ENCODE measurements at places on chromosomes 2 and 18.

- no peak for DNase-seq
Measured at GRCh38 chr2:196410008-196410407, 229.5 kb upstream of the CCDC150 start.

GRCh38 chr2:83747141-83747540 lies 711.9 kb downstream of the SUCLG1 start:
- no peak for DNase-seq

GRCh38 chr2:184532551-184532950 lies 65.8 kb upstream of the ZNF804A start:
- DNase-seq, result no peak

GRCh38 chr2:237196866-237197618 lies 111.4 kb downstream of the COPS8 start:
- no peak for DNase-seq

- DNase-seq, result no peak
Measured at GRCh38 chr18:75545189-75545588, 117.7 kb upstream of the SMIM21 start.

- DNase-seq, result no peak
Measured at GRCh38 chr18:11948852-11949523, 32.3 kb upstream of the IMPA2 start.

DNA sequence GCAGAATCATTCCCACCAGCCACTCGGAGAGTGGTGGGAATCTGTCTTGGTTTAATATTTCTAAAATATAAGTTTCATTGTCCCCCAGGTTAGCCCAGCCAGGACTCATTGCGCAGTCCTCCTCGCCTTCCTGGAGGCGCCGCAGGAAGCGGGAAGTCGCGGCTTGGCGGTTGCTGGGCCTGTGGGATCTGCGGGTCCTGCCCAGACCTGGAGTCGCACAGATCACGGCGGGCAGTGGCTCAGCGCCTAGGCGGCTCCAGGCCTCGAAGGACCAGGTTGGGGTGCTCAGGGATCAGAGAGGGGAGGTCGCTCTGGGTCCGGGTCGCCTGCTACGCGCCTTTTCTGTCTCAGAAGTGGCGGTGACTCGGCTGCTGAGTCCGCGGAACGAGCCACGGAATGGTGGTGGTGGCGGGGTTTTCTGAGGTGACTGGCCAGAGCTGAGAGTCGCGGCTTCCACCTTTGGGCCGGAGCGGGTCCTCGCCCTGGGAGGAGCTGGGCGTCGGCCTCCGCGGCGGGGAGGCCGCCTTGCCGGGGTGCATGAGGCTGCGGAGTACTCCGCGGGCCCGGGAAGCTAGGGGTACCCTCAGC lies 2.6 kb downstream of the HOXD3 start:
- no peak for DNase-seq

DNA sequence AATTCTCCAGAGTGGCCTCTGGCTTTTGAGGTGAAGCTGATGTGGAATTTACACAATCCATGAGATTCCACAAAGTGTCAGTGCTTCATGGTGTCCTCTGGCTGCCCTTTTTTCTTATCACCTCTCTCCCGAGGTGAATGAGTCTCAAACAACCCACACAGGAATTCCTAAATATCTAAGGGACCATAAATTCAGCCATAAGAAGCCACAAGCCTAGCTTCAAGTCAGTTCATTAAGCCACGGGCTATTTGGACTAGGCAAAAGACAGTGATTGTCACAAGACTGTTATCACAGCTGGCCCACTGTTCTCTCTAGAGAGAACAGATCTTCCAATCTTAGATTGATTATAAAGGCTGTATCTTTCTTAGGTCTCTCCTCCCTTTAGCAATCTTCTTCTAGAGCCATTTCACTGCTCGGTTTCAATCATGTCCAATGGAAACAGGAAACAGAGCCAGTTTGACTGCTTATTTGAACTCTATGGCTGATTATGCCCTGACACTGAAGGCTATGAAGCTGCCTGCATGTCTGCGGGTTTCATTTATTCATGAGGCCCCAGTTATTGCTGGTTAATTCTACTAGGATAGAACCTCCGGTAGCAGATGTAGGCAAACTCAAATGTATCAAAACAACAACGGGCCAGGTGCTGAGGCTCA lies 4.1 kb downstream of the NEMP2 start:
- no peak for DNase-seq

DNA sequence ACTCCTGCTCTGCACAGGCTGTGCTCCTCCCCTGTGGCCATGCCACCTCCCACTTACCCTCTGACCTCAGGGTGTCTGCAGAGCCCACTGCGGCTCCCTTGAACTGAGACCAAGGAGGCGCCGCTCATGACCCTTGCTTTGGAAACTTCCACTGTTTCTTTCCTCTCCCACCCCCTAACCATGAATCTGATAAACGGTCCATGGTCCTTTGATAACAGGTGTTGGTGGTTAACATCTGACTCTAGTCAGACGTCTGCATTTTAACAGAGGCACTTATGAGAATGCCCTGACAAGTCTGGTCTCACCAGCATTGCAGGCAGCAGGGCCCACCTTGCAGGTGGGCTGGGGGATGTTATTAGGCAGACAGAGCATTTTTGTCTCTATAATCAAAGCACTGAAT lies 113.6 kb upstream of the APCDD1 start:
- DNase-seq, result no peak

- DNase-seq, result no peak
Measured at GRCh38 chr2:19871836-19872235, 29.9 kb downstream of the TTC32 start.

GRCh38 chr18:57218281-57218680 lies 71.4 kb downstream of the BOD1L2 start:
- DNase-seq, result no peak

GRCh38 chr2:213834331-213834730 lies 550.1 kb downstream of the SPAG16 start:
- no peak for DNase-seq

- no peak for DNase-seq
Measured at GRCh38 chr18:78979056-78979729, 425 bp upstream of the SALL3 start.

GRCh38 chr2:14565666-14566065 lies 66.9 kb upstream of the LRATD1 start:
- no peak for DNase-seq

- no peak for DNase-seq
Measured at GRCh38 chr2:196489371-196489770, 150.1 kb upstream of the CCDC150 start.

- DNase-seq, result no peak
Measured at GRCh38 chr2:34705551-34706247, 1106.6 kb upstream of the FAM98A start.

GRCh38 chr18:60018618-60019462 lies 119.0 kb downstream of the PMAIP1 start:
- DNase-seq, result no peak

DNA sequence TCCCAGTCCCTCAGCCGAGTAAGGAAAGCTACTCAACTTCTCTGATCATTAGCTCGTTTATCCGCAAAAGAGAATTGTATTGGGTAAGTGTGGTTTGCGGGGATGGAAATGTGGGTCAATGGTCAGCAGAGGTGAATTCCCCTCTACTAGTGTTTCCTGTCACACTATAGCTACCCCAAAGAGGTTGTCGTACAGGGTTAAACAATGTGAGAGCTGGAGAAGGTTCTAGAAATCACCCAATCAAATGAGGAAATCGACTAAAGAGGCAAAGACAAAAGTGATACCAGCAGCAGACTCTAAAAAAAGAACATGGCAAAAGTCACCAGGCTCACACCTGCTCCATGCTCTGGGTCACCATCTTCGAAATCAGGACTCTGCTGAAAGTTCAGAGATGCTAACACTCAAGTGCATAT lies 144.7 kb upstream of the ITGA4 start:
- no peak for DNase-seq

DNA sequence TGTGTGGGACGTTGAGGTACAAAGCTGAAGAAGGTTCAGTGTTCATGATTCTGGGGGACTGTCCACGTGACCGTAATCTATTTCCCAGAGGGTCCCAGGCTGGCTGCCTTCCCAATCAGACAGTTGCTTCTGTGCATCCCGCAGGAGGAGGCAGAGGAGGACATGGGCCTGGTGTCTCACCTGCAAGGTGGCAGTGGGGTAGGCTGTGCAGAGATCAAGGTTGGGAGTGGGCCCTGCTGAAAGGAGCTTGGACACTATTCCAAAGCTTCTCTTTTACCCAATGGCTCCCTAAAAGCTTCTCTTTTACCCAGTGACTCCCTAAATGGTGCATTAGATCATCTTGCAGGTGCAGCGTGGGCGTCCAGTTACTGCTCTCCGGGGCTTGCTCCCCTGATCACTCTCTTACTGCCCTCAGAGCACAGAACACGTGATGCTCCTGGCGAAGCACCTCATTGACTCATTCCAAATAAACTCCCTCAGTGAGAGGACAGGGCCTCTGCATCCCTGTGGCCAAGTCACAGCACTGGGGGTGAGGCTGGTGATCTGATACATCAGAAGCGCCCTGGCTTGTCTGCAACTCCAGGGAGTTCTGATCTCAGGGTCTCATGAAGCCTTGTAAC lies 41.5 kb downstream of the RNF144A start:
- DNase-seq, result no peak

- no peak for DNase-seq
Measured at GRCh38 chr18:8750954-8751415, 45.6 kb downstream of the MTCL1 start.

DNA sequence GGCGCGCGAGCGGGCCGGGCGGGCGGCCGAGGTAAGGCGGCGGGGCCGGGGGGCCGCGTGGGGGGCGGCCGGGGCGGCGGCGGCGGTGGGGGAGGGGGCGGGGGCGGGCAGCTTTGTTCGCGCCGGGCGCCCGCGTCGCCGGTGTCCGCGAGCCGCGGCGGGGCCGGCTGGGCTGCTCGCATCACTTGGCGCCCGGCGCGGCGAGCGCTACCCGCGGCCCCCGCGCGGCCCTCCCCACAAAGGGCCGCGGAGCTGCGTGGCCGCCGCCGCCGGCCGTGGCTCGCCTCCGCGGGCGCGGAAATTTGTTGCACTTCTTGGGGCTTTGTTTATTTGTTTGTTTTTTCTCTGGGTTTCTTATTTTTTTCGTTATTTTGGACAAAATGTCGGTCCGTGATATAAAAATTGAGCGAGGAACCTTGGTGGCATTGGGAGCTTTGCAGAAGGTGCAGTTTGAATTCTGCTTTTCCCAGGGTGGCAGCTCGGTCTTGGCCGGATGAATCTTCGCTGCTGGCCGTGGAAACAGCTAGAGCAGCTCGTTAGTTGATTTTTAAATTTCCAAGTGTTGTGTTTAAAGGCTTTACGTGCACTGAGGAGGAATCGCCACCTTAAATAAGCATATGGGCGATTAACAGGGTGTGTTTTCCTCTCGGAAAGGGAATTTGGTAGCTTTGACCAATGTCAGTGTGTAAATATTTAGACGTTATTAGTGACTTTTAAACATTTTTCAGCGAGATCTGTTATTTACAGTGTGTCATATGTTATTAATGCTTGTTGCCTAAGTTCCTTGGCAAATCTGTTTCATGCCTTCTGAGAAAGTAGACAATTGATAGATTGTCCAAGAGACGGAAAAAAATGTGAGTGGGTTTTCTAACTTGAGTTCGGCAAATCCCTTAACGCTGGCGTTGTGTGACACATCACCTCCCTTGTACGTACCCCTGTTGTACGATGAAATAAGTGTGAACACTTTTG lies 822 bp downstream of the UBE2E3 start:
- no peak for DNase-seq

- no peak for DNase-seq
Measured at GRCh38 chr18:72541871-72542332, 2.2 kb downstream of the CBLN2 start.

DNA sequence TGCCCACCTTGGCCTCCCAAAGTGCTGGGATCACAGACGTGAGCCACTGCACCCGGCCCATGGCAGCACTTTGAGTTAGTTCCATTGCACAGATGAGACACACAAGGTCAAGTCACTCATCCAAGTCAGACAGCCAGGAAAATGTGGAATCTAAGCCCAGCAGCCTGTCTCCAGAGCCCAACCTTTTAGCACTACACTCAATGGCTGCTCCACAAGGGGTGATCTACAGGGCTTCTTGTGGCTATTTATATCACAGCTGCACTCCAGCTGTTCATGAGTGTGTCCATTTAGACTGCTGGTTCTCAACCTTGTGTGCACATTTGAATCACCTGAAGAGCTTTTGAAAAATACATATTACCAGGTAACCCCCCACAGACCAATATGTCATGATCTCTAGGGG lies 72.9 kb upstream of the RPL31 start:
- DNase-seq, result no peak

GRCh38 chr18:45954070-45954934 lies 12.8 kb downstream of the EPG5 start:
- no peak for DNase-seq

DNA sequence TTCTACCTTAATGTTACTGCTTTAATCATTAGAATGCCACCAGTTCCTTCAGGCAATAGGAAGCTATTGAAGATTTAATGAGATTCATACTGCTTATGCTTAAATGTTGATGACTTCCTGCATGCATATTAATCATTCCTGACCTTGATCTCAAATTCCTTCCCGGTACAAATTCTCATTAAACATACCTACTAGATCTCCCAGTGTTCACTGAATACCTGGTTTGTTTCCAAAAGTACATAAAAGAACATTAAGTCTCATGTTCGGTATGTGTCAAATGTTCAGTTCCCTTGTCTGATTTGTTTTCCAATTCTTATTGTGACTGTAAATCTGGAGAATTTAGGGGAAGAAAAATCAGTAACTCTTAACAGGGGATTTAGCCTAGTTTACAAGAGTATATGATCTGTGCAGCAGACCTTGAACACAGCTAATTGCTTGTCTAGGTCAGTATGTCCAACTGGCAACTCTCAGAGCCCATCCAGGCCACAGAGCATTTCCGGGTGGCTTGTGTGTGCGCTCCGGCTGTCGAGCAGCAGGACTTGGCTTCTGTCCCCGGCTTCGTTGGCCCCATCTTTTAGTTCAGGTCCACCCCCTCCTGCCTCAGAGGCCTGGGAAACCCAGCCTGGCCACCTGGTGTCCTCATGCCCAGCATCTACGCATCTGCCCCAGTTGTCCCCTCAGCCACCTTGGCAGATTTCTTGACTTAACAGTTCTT lies 13.1 kb downstream of the METAP1D start:
- no peak for DNase-seq

DNA sequence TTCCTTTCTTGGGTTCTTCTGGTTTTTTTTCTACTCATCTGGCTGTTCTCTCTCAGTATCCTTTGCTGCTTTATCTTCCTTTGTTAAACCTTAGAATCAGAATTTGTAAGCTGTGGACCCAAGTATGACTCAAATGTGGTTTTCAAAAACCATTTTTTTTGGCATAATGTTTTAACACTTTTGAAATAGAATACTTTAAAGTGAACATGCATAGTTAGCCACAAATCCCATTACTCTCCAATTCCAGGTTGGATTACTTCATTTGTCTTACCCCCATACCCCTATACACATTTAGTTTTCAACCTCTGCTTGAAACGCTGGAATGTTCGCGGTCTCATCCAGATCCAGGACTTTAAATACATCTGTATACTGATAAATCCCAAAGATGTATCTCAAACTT lies 29.1 kb downstream of the ALMS1 start:
- no peak for DNase-seq

- DNase-seq, result no peak
Measured at GRCh38 chr2:6770006-6770405, 95.7 kb downstream of the CMPK2 start.

Data from NCI-H2171 (cell line).